DMS 273 treated with DMSO at 0.1 percent for 48 hours (cell line): ENCODE measurements at places on chromosomes 4 and X.

DNA sequence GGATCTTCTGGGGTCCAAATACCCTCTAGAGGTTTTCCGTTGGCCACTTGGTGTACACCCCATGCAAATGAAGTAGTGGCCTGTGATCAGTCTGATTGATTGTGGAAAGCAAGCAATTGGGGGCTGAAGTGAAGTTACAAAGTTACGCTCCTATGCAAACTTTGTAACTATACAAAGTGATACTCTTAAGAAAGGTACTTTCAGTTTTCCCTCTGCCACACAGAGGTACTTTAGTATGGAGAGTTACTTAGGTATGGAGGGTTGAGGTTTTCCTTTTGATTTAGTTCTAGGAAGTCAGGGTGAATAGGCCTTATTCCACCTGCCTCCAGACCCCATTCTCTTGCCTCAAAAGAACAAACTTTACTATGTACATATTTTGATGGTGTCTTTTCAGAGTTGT is 28.7 kb downstream of the STAG2 start:
- no peak for DNase-seq

DNA sequence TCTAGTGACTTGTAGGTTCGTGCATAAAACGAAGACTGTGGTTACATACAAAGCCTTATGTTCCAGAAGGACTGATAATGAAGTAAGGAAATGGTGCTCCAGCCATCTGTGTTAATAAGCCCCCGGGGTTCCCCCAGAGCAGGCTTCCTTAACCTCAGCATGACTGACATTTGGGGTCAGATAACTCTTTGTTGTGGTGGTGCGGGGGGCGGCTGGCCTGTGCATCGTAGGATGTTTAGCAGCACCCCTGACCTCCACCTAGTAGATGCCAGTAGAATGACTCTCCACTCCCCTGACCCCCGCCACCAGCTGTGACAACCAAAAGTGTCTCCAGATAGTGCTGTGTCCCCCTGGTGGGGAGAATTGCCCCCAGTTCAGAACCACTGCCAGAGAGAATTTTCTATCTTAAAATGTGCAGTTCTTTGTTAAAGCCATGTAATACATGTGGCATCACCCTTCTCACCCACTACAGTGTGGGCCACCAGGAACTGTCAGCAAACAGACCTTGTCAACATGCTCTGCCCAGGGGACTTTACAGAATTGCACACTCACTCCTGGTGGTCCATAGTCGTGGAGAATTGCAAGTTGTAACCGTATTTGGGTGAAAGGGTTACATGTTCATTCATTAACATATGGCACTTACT is 7.5 kb downstream of the SH3KBP1 start:
- DNase-seq, result no peak

DNA sequence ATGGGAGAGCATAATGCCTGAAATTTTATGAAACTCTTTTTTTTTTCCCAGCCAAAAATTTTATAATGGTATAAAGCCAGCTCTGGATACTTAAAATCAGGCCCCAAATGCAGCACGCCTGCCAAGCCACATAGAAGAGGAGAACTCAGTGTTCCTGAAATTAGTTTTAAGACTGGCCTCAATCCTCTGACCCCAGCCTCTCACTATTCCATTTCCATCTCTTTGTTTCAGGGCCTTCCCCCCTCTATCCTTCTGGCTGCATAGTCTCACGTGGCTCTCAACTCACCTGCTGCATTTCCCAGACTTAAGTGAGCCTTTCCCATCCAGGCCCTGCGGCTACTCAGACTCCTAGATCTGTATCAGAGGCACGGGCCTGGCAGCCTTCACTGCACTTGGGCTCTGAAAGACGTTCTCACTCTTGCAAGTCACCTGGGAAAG is 5.2 kb upstream of the CBR4 start:
- no peak for DNase-seq

- DNase-seq, result no peak
Observed at GRCh38 chr4:1862055-1862911, 6.3 kb upstream of the LETM1 start.

DNA sequence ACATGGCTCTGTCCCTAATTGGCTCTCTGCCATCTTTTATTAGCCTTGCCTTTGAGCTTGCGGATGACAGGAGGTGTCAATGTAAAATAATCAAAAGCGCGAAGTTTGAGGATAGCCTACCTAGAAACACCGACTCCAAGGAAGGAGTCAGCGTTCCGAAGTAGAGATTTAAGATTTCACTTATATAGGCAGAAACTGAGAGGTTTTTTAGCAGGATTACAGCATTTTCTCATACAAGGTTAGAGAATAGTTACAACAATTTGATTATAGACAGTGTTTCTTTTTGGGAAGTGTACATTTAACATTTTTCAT is 499 bp upstream of the NFXL1 start:
- DNase-seq, result no peak

DNA sequence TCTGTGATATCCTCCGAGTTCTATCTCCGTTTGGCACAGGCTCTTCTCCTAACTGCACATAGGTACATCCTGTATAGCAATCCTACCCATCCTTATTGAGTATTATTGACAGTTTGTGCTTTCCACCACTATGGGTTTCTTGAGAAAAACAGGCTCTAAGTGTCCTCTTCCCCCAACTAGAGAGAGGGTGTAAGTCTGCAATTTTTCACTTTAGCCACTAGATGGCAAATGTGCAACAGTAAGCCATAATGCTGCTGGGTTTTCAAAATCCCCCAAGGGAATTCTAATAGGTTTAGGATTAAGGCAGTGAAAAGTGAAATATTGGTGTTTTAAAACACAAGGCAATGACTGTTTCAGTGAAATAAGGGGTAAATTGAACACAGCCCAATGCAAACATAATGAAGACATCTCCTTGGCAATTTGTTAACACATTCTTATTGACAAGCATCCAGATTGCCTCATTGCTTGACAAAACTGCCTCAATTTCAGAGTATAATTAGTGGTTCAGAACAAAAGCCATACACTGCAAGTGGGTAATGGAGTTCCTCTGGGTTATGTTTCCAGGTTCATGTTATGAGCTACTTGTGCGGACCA is 239.0 kb upstream of the HTR2C start:
- DNase-seq, result peak; percentile 6

- DNase-seq, result no peak
Observed at GRCh38 chrX:7019555-7019954, 128.0 kb upstream of the STS start.

- no peak for DNase-seq
Observed at GRCh38 chr4:7360806-7361205, 73.9 kb downstream of the PSAPL1 start.

DNA sequence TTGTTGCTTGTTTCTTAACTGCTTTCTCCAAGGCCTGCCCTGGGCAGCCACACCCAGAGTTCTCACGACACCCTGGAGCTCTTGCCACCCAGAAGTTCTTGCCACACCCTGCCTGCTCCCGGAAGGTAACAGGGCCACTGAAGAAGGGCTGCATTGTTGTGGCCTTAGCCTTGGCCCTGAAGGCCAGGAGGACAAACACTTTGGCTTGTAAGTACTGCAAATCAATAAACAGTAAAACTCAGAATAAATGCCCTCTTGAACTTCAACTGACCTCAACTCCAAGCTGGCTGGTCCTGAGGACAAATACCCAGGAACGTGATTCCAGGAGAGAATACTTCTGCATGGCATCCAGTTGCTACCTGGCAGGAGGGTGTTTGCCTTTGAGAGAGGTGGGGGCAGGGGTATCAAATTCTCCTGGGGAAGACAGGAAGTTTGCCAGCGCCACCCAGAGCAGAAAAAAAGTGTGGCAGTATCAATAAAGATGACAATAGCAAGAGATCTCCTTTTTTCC is 54.1 kb downstream of the TLR10 start:
- DNase-seq, result no peak

DNA sequence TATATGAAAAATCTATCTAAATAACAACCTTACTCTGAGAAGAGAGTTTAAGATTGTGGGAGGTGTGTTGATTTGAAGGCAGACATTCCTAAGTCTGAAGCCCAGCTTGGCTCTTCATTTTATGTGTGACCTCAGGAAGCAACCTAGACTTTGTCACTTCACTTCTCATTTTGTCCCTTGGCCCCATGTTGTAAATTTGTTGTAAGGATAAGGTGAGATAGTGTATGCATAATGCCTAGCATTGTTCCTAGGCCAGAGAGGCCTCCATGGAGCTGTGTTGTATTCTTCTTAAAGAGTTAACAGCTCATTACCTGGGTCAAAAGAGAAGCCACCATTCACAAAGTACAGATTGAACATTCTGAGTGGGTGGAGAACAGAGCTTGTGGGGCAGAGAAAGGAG is 1084.4 kb upstream of the SLIT2 start:
- DNase-seq, result no peak

DNA sequence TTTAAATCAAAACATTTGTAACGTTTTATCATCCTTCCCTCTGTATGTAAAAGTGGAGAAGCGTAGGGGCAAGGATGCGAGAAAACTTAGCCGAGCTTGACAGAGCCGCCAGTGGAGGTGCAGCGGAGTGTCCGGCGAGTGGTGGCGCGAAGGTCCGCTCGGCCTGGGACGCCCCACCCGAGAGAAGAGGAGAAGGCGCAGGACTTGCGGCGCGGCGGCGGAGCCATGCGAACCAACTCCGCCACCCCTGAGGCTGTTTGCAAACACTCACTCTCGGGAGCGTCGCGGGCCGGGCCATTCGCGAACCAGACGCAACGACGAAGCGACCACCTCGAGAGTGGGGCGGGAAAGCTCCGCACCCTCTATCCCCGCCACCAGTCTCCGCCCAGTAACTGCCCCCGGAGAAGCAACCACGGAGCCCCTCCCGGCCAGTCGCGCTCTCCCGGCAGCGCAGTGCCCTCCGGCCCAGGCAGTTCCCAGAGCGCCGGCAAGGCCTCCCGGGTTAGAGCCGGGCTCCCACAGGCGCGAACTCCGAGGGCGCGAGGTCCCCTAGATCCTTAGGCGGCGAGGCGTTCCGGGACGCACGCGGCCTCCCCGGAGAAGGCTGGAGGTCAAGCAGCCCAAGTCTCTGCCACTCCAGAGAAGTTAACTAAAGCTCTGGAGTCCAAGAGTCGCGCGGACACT is 2.3 kb upstream of the MAB21L2 start:
- DNase-seq, result no peak

DNA sequence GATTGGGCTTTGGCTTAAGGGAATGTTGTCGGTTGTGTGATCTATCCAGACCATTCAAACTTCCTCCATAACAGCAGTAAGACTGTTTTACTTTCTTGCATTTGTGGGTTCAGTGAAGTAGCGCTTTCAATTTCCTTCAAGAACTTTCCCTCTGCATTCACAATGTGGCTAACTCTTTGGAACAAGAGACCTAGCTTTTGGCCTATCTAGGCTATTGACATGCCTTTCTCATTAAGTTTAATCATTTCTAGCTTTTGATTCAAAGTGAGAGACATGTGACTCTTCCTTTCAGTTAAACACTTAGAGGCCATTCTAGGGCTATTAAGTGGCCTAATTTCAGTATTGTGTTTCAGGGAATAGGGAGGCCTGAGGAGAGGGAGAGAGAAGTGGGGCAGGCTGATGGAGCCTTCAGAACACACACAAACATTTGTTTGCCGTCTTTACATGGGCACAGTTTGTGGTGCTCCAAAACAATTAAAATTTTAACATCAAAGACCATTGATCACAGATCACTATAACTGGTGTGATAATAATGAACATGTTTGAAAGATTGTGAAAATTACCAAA is 34.1 kb downstream of the ADH5 start:
- DNase-seq, result no peak

DNA sequence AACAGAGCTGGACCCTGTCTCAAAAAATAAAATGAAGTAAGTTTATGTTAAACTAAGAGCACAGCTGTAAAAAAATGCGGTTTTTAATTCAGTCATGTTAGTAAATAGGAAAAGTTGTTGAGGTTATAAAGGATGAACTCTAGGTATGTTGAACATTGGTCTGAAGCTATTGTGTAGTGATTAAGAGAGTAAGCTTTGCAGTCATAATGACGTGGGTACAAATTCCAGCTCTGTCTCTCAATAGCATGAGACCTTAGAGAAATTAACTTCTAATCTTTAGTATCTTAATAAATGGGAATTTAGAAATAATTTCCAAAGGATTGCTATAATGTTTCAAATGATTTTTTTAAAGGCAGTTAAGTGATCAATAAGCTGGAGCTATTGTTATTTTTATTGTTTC is 2.9 kb upstream of the YTHDC1 start:
- DNase-seq, result no peak

GRCh38 chr4:93828995-93829819 is 654 bp downstream of the ATOH1 start:
- DNase-seq, result no peak

- DNase-seq, result no peak
Observed at GRCh38 chrX:130841776-130842175, 61.2 kb downstream of the ENOX2 start.

DNA sequence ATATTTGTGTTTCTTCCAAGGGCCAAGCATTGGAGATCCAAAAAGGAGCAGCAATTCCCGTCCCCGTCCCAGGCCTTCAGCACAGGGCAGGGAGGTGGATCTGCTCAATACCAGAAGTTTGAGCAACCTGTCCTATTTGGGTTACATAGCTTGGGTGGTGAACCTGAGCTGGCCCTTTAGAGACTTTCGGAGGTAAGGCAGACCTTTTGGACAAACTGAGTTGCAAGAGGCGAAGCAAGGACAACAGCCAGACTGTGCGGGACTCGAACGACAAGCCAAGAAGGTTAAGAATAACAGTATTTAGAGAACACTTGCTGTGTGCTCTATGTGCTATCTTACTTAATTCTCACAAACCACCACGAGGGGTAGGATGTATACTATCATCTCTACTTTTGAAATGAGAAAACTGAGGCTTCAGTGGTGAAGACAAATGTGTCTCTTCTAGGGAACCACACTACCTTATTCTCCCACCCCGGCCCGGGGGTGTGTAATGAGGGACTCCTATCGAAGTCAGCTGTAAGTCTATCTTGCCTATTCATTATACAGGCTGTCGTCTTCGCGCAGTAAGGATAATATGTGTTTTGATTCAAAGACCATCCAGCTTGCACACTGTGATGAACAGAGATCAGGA is 1.3 kb downstream of the NOP14 start:
- DNase-seq, result no peak

GRCh38 chrX:152641996-152642395 is 4.3 kb downstream of the GABRQ start:
- DNase-seq, result peak; percentile 19

GRCh38 chrX:41133551-41133950 is 48.3 kb downstream of the USP9X start:
- DNase-seq, result no peak

- DNase-seq, result no peak
Observed at GRCh38 chr4:124685851-124686250, 26.7 kb downstream of the ANKRD50 start.

- DNase-seq, result no peak
Observed at GRCh38 chrX:30618160-30618765, 35.0 kb upstream of the GK start.

- no peak for DNase-seq
Observed at GRCh38 chrX:154484255-154485149, 1.9 kb downstream of the UBL4A start.

DNA sequence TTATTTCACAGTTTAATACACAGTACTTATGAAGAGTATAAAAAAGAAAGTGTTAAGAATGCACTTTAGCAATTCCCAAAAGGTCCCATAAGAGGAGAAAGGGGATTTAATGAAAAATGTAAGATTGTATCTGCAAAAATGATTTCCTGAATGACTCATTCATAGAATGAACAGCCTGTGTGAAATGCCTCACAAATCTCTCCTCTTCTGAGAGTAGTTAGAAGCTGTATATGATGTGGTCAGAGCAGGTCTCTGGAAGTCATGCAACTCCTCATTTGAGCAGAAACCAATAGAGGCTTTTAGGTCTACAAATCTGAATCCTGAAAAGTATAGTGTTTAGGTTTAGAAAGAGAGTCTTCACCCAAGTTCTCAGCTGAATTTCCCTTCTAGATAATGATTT is 381.3 kb upstream of the INTU start:
- no peak for DNase-seq
